ENCODE measurements at places on chromosomes 16 and 17.

DNA sequence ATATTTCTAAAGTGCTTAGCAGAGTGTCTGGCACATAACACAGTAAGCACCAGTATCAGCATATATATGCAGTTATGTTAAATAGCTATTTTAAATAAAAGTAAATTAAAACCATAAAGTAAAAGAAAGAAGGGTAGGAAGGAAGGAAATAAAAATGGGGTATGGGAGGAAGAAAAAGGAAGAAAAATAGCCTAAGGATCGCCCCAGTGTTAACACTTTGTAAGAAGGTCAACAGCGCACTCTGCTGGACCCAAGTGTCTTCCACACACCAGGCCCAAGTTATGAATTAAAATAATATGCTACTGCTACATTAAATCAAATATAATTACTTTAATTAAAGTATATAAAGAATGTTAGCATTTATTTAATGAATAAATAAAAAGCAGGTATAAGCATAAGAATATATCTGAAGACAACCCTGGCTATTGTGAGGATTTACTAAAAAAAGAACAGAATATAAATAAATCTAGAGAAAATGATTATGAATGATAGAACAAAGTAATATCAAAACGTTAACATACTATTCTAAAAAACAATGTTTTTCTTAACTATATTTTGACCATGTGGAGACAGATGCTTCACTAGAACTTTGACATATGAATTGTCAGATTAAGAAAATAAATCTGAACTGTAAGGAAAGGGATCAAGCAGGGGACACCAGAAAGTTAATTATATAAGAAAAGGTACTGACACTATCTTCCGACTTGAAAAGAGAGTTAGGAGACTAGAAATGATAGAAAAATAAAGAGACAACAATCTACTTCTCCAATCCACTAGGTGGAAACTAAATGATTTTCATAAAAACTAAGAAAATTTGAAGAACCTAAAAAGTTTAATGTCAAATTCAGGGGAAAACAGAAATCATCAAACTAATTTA, 25.9 kb downstream of the BRIP1 start:
- no peak for DNase-seq

GRCh38 chr17:68391561-68392268, 65.6 kb downstream of the WIPI1 start:
- DNase-seq: no peak

- DNase-seq: no peak
Measured at GRCh38 chr17:78793968-78794367, 11.9 kb upstream of the CYTH1 start.

GRCh38 chr17:18910881-18911280, 41.1 kb upstream of the SLC5A10 start:
- no peak for DNase-seq

DNA sequence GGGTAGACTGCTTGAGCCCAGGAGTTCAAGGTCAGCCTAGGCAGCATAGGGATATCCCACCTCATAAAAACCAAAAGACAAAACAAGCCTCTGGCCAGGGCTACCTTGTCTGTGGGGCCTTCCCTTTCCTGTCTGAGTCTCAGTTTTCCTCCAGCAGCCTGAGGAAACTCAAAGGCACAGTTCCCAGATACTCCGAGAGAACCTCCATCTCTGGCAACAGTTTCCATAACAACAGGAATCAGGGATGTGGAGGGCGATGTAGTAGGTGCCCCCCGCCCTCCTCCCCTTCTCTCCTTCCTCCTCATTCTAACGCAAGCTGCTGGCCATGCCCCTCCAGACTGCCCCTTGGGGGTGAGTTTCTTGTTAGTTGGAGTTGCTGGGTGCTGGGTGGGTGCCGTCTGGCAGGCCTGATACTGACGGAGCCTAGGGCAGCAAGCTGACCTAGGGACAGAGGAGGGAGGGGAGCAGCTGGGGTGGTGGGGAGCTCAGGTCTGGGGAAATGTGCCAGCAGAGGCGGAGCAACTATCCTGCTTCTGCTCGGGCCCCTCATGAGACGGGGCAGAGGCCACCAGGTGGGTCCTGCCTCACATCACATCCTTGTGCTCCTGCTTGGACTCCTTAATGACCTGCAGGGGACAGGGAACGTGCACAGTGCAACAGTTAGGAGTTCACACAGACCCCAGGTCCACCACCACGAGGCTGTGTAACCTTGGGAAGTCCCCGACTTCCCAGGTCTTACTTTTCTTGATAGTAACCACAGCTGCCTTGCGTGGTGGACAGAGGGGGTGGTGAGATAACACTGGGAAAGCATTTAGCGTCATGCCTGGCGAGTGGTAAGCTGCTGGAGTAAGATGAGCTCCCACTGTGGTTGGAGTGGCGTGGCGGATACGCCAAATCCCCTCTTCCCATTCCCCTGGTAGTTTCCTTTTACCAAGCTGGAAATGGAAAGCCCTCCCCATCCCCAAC, 7.8 kb upstream of the EFTUD2 start:
- no peak for DNase-seq

DNA sequence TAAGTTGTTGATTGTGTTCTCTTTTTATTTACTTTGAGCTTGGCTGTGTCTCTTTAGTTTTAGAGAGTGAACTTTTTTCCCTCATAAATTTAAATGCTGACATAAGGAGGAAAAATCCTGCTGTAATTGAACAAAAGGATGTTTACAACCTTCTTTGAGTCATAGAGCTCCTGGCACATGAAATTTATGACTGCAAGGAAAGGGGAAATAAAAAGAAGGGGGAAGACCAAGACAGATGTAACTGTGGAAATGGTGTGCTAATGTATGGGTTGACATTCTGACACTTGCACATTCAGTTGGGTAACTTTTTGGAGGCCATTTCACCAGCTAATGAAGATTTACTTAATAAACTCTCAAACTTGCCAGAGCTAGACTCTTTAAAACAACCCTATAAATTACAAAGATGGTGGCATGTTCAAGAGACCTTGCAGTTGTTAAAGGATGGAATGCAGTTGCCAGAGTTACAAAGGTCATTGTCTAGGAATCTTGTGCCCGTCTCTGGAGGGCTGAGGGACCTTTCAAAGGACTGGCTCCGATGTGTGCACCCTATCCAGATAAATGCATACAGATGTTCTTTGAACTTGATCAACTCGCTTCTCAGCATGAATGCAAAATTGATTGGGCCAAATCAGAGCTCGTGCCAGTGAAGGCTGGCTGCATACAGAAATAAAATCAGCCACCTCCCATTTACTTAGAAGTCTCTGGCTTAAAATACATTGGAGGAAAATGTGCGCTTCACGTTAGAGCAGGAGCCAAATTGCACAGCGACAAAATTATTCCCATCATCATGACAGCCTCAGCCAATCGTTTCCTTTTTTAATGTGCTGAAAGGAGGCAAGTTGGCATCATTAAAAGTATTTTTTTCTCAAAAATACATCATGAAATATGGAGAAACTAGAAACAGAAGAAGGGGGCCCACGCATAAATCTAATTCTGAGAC, 289.0 kb upstream of the XYLT1 start:
- DNase-seq: no peak

DNA sequence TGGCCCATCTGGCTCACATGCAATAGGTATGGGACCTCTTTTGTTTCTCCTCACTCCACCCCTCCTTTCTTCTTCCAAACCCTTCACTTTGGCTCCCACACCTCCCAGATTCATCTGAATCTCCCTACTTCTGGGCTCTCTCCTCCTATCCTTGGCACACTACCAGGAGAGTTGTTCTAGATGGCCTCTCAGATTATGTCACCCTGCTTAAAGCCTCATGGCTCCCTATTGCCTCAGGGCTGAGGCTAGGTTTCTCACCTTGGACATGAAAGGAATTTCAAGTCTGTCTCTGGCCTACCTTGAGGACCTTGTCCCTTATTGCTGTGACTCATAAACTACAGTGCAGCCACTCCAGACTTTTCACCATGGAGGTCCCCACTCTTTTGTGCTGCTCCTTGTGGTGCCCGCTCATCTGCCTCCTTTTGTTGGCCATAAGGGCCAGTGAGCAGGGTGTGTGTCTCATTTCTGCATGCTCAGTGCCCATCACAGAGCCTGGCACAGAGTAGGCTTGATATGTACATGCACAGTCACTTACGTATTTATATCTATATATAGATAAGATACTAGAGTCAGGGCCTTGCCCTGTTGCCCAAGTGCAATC, 1.0 kb upstream of the MFAP4 start:
- no peak for DNase-seq

DNA sequence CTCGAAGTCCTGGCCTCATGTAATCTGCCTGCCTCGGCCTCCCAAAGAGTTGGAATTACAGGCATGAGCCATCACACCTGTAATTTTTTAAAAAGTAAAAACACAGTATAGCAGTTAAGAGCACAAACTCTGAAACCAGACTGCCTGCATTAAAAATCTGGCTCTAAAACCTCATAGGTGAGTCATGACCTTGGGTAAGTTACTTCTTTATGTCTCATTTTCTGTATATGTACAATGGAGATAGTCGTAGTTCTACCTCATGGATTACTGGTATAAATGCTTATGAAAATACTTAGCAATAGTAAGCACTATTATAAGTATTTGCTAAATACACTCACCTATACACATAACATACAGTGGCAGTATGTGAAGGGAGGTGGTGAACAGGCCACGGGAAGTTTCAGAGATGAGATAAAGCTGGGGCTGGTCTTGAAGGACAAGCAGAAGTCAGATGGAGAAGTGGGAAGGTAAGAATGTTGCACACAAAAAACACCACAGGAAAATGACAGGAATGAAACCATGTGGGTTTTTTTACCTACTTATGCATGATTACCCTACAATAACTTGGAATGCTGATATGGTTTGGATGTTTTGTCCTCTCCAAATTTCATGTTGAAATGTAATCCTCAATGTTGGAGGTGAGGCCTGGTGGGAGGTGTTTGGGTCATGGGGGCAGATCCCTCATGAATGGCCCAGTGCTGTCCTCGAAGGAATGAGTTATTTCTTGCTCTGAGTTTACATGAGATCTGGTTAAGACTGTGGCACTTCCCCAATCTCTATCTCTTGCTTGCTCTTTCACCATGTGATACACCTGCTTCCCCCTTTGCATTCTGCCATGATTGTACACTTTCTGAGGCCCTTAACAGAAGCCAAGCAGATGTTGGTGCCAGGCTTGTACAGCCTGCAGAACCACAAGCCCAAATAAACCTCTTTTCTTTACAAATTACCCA, 33.9 kb downstream of the ZNF652 start:
- no peak for DNase-seq

DNA sequence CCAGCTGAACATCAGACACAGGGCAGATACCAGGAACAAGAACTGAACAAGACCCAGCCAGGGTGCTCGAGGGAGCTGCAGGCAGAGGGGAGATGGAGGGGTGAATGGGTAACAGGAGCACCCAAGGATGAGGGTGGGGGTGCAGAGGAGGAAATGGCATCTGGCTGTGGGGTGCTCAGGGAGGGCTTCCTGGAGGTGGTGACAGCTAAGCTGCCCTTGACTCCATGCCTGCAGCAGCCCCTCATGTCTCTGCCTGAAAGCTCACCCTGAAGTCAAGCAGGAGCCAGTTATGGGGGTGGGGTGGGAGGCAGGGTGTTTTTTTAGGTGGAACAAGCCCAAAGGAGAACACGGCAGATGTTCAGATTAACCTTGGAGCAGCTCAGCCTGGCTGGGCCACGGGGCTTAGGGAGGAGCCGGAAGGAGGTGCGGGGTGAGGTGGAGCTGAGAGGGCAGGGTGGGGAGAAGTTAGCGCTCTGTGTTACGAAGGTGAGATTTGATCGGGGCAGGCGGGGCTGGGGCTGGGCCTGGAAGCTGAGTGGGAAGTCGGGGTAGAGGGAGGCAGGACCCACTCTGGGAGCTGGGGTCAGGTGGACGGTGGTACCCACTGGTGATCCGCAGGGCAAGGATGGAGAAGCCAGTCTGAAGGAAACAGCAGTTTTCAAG, 143.0 kb downstream of the ENGASE start:
- no peak for DNase-seq

- DNase-seq: no peak
Measured at GRCh38 chr17:2925011-2925410, 128.8 kb downstream of the RAP1GAP2 start.
